Breast epithelium (tissue), 4 donors: ENCODE measurements at places on chromosomes 11 and 22. TPM values are rescaled to one million over a fixed set of nuclear protein-coding genes. Genes with fewer than 3 reads are reported as not detected.
A peak's percentile ranks its signal among the peaks of the same experiment; 100 is the strongest.

DNA sequence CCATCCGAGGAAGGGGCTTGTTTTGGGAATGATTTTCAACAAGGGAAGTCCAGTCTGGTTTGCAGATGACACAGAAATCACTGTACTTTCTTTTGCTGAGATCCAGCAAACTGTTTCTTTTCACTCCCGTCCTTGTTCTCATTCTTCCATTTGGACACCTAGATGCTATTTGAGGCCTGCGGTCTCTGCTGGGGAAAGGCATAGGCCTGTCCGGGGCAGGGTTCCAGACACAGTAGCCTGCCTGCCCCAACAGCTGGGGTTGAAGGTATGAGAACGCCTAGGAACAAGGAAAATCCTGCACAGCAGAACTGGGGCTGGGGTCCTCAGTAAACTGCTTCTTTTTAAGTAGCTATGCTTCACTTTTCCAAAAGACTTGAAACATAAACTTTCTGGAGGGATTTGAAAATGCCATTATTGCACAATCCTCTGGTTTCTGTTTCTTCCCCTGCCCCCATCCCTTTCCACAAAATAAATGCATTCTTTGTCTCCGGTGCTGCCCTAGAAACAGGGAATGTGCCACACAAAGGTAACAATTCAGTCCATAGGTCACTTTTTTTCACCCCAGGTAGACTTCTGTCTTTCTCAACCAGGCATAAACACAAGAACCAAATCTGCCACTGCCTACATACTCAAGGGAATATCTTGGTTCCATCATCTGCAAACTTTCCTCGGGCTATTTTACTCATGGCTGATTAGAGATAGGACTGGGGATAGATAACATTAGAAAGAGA lies 174.8 kb upstream of the MTMR2 start:
- peak; percentile 65 for DNase-seq
- no peaks in the 10 kb centered on the region for H3K27me3 ChIP-seq
- H3K36me3 ChIP-seq, result no peaks in the 10 kb centered on the region

DNA sequence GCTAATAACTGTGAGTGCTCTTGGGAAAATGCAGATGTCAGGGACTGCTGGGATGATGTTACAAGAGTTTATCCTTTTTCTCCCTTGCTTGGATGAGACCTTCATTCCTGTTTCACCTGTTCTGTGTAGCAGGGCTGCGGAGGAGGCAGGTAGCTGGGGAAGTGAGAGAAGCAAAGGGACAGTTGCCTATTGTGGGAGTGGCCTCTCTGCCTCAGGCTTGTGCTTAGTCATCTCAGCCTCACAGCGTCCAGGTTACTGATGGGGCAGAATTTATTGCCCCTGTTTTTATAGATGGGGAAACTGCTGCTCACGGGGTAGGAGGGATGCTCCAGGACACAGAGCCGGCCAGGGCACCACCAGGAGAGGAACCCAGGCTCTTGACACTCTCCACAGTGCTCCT lies 1.7 kb downstream of the STX3 start:
- H3K27ac ChIP-seq, result peak overlapping the region; percentile 93
- H3K4me1 ChIP-seq, result peaks cover 8% of the 10 kb centered on the region
- no peaks in the 10 kb centered on the region for H3K36me3 ChIP-seq
- peak; percentile 65 for DNase-seq

GRCh38 chr22:40258017-40258416 lies 80.3 kb downstream of the TNRC6B start:
- peak overlapping the region; percentile 75 for H3K27ac ChIP-seq
- H3K4me3 ChIP-seq, result no peak overlapping the region
- no peaks in the 10 kb centered on the region for H3K36me3 ChIP-seq
- no peaks in the 10 kb centered on the region for H3K27me3 ChIP-seq
- DNase-seq, result no peak
- peaks cover 3% of the 10 kb centered on the region for H3K4me1 ChIP-seq

DNA sequence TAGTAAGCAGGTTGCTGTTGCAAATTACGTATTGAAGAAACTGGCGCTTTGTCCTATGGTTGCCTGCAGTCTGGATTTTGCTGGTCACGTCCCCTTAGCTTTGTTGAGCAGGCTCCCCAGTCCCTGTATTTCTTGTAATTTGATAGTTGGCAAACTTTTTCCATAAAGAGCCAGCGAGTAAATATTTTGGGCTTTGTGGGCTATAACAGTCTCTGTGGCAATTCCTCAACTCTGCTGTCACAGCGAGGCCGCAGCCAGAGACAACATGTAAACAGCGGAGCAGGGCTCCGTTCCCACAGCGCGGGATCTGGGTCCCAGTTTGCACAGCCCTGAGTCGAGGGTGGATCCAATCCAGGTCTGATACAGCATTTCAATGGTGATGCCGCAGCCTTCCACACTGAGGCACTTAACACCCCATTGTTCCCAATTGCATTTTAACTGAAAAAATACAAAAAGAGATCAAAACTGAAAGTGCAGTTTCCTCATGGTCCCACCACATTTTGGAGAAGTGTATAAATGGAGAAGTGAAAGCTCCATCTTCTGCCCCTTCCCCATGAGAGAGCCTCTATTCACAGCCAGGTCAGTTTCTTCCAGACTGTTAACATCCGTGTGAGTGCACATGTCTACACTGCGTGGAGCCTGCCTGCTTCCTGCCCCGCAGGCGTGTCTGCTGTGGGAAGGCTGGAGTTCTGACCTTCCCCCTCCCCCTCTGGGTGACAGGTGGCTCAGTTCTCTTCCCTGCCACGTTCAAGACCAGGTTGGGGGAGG lies 89.1 kb downstream of the RPS6KA4 start:
- no peak overlapping the region for H3K27ac ChIP-seq
- no peaks in the 10 kb centered on the region for H3K27me3 ChIP-seq
- no peaks in the 10 kb centered on the region for H3K4me1 ChIP-seq
- no peak for DNase-seq
- no peaks in the 10 kb centered on the region for H3K36me3 ChIP-seq

GRCh38 chr11:133864756-133865155 lies 19.4 kb upstream of the SPATA19 start:
- H3K4me3 ChIP-seq, result no peak overlapping the region
- DNase-seq, result no peak
- no peaks in the 10 kb centered on the region for H3K36me3 ChIP-seq
- H3K27ac ChIP-seq, result no peak overlapping the region

The AQP11 gene
- total RNA-seq, result 1.8 TPM

The GRAP2 gene
- 0.66 TPM for total RNA-seq

GRCh38 chr11:11981364-11981763 lies 27.1 kb downstream of the DKK3 start:
- no peaks in the 10 kb centered on the region for H3K27me3 ChIP-seq
- H3K36me3 ChIP-seq, result no peaks in the 10 kb centered on the region
- peaks cover 15% of the 10 kb centered on the region for H3K4me1 ChIP-seq
- no peak overlapping the region for H3K4me3 ChIP-seq

The CRYBB1 gene
- not detected for total RNA-seq

DNA sequence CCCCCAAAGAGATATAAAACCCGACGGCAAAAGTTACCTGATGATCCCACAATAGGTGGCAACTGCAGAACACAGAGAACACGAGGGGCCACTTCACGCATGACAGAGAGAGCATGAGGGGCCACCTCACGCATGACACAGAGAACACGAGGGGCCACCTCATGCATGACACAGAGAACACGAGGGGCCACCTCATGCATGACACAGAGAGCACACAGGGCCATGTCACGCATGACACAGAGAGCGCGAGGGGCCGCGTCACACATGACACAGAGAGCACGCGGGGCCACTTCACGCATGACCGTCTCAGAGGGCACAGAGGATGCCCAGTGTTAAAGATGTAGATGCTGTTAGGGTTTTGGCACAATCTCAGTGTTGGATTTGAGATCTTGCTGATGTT lies 1359.5 kb downstream of the TBC1D22A start:
- peaks cover 18% of the 10 kb centered on the region for H3K27me3 ChIP-seq
- no peaks in the 10 kb centered on the region for H3K36me3 ChIP-seq
- no peak overlapping the region for H3K27ac ChIP-seq
- no peaks in the 10 kb centered on the region for H3K4me1 ChIP-seq
- no peak overlapping the region for H3K4me3 ChIP-seq

DNA sequence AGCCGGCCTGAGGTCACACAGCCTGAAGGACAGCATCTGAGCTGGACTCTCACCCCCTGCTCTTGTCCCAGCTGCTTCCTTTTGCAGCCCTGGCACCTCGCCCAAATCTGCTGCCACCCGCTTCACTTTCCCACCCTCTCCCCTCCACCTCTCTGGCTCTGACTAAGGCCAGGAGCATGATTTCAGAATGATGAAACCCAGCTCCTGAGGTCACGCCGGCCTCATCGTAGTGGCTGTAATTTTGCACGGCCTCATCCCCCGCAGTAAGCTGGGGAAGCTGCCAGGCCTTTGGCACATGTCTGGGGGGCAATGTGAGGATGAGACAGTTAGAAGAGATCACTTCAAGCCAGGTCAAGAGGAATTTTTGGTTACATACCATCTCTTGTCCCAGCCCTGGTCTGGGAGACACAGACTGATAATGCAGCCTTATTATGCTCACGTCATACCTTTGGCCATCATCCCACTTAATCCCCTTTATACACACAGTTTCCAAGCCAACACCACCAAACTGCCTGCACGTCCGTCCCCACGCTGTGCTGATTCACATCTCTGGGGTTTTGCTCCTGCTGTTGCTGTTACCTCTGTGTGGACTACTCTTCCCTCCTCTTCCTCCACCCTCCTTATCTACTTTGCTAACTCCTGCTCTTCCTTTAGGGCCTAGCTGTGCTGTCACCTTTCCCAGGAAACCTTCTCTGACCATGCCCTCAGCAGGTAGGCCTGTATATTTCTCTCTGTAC lies 58.1 kb downstream of the CHRDL2 start:
- peak; percentile 53 for DNase-seq
- peak overlapping the region; percentile 82 for H3K27ac ChIP-seq
- no peaks in the 10 kb centered on the region for H3K27me3 ChIP-seq
- peaks cover 6% of the 10 kb centered on the region for H3K4me1 ChIP-seq
- H3K4me3 ChIP-seq, result no peak overlapping the region

DNA sequence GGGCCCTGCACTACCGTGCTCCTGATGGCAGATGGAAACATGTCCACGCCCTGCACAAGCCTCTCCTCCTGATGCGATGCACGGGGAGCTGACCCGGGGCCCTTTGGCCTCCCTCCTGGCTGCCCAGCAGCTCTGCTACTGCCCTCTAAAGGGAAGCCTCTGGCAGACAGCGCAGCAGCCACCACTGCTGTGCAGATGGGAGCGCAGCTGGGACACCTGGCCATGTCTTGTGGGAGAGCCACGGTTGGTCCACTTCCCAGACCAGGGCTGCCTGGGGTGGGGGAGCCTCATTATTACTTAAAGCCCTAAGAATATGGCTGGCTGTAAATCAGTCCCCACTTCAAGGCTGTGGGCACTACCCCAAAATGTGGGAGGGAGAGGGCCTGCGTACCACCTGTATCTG lies 38.3 kb downstream of the TBX1 start:
- no peak overlapping the region for H3K4me3 ChIP-seq
- H3K4me1 ChIP-seq, result no peaks in the 10 kb centered on the region
- no peak for DNase-seq
- H3K27ac ChIP-seq, result peak overlapping the region; percentile 74

The EML3 gene
- 58.7 TPM for total RNA-seq

DNA sequence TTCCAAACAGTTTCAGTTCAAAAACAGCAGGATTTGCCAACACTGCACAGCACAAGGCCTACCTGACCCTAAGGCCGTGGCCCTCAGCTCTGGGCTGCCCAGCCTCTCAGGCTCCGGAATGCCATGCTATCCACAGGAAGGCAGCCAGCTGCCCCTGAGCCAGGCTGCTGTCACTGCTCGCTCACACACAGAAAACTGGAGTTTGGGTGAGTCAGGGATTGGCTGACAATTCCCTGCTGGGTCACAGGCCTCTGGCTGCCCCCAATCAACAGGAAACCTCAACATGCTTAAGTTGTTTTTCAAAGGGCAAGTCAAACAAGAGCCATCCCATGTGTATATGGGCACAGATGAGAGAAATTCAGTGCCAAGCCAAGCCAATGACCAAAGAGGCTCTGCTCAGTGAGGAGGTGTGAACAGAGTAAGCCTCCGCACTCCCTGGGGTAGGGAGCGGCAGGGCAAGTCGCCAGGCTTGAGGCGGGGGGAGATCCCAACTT lies 50.2 kb downstream of the RPL27A start:
- H3K4me3 ChIP-seq, result no peak overlapping the region
- DNase-seq, result peak; percentile 82
- H3K27me3 ChIP-seq, result no peaks in the 10 kb centered on the region

GRCh38 chr11:44096360-44097185 lies 1.1 kb downstream of the EXT2 start:
- no peaks in the 10 kb centered on the region for H3K4me1 ChIP-seq
- peak overlapping the region; percentile 81 for H3K27ac ChIP-seq
- no peaks in the 10 kb centered on the region for H3K27me3 ChIP-seq
- no peaks in the 10 kb centered on the region for H3K36me3 ChIP-seq

GRCh38 chr11:12573707-12574485 lies 100.3 kb upstream of the TEAD1 start:
- no peak overlapping the region for H3K4me3 ChIP-seq
- H3K27ac ChIP-seq, result no peak overlapping the region
- no peaks in the 10 kb centered on the region for H3K36me3 ChIP-seq
- H3K27me3 ChIP-seq, result no peaks in the 10 kb centered on the region

GRCh38 chr11:107011977-107012376 lies 6.3 kb downstream of the GUCY1A2 start:
- H3K4me1 ChIP-seq, result no peaks in the 10 kb centered on the region
- H3K4me3 ChIP-seq, result no peak overlapping the region
- H3K27ac ChIP-seq, result no peak overlapping the region
- H3K27me3 ChIP-seq, result no peaks in the 10 kb centered on the region
- no peak for DNase-seq
- H3K36me3 ChIP-seq, result no peaks in the 10 kb centered on the region

DNA sequence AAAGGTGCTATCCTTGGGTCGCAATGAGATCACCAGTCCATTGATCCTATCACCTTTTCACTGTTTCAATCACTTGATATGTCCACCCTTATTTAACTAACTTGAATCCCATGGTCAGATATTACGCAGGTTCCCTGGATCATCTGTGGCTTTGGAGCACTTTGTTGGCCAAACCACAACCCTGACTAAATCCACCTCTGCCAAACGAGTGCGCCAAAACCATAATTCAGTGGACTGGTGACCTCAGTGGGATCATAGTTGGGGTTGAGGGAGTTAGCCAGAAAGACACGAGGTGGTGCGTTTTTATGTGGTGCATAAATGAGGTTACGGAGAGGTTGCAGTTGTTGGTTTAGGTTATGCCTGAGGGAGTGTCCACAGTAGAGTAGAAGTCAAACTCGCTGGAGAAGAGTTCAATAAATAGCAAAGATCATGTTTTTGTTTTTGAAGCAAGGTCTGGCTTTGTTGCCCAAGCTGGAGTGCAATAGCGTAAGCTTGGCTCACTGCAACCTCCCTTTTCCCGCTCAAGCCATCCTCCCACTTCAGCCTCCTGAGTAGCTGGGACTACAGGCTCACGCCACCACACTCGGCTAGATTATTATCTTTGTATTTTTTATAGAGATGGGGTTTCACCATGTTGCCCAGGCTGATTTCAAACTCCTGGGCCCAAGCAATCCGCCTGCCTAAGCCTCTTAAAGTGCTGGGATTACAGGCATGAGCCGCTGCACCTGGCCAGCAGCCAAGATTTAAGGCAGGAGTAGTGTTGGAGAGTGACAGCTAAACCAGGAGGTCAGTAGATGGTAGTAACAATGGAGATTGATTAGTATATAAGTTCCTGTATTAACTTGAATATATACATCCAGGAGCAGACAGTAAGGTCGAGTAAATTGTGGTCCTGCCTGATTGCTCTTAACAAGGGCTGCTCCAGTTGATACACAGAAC lies 4.5 kb downstream of the FOXR1 start:
- H3K27ac ChIP-seq, result no peak overlapping the region
- no peaks in the 10 kb centered on the region for H3K36me3 ChIP-seq
- no peaks in the 10 kb centered on the region for H3K27me3 ChIP-seq
- no peaks in the 10 kb centered on the region for H3K4me1 ChIP-seq

GRCh38 chr22:32219026-32219425 lies 14.2 kb upstream of the RFPL2 start:
- no peaks in the 10 kb centered on the region for H3K36me3 ChIP-seq
- no peak overlapping the region for H3K27ac ChIP-seq
- H3K4me1 ChIP-seq, result no peaks in the 10 kb centered on the region
